Left forelimb (tissue), 1 donor: ENCODE measurements at places on chromosomes 2 and 18.
A peak's percentile ranks its signal among the peaks of the same experiment; 100 is the strongest.

DNA sequence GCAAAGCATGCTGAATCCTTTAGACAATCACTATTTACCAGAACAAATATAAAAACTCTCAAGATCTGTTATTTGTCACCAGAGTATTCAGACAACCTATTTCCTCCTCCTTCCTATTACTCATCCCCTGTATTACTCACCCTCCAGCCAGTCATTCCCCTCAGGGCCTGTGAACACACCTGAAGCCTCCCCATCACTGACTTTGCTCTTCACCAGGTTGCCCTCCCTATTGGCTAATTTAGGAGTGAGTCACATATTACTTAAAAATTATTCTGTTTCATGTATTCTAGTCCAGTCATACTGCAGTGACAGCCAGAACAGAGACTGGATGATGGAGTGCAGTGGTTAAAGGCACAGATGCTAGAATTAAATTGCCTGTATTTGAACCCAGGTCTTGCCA is 3.7 kb upstream of the ATG16L1 start:
- no peak for DNase-seq

GRCh38 chr18:74478316-74478715 is 17.8 kb upstream of the CNDP2 start:
- peak; percentile 11 for DNase-seq

DNA sequence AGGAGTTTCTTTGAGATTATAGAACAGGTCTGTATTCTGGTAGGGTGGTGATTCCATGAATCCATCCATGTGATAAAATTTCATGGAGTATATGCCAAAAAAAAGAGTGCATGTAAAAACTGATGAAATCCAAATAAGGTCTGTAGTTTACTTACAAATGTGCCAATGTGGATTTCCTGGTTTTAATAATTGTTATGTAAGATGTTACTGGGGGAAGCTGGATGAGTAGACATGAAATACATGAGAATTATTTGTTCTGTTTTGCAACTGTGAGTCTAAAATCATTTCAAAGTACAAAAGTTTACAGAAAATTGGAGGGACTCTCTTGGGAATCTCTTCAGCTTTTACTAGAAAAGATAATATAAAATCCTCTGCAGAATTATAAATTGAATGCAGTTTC is 23.7 kb upstream of the TMEM214 start:
- no peak for DNase-seq

DNA sequence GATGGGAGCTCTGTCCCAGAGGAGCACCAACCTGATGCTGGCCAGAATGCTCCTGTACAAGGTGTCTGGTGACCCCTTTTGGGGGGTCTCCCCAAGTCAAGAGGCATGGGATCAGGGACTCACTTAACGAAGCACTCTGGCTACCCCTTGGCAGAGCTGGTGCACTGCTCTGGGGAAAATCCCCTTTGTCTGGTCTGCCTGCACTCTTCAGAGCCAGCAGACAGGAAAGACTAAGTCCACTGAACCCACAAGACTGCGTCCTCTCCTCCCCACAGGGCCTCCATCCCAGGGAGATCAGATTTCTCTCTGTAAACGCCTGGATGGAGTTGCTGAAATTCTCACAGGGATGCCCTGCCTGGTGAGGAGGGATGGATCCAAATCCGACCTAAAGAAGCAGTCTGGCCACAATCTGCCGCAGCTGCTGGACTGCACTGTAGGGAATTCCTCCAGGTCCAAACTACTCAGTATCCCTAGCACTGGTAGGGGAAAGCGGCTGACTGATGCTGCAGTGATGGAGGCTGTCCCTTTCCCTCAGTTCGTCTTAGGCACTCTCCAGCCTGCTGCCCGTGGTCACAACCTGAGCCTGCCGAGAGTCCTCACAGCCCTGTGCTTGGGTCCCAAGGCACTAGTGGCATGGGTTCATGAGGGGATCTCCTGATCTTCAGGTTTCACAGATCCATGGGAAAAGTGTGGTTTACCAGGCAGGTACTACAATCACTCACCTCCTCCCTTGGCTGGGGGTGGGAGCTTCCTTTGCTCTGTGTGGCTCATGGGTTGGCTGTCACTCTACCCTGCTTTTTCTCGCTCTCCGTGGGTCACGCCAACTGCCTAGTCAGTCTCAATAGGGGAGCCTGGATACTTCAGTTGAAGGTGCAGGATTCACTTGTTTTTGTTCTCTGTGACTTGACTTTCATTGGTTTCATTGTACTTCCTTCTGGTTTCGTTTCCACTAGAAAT is 98.6 kb downstream of the SLC4A10 start:
- DNase-seq: no peak

DNA sequence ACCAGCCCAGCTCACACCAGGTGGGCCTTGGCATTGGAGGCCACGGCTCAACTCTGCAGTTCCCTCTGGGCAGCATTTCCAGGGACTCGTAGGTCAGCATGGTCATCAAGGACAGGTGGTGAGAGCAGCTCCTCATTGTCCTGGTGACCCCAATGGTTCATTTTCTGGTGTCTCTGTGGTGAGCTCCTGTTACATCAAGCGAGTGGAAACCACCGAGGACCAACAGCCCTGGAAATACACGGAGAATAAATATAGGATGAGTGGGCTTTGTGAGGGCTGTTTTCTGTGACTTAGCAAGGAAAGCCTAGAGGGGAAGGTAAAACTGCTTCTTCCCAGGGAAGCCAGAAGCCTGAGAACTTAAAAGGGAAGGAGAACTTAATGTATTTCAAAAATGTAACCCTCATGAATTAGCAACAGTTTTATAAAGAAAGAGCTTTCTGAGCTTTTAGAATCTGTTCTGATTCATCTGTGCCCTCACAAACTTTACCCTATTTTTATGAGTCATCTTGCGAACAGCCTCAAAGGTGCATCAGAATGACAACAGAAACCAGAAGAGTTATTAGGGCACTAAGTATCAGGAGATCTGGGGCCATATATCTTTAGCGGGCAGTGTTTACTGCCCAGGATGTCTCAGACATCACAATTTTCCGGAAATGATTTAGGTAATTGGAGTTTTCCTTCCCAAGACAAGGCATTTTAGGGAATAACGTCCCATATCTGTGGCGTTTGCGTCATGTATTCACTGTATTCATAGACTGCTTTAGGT is 18.7 kb downstream of the C2orf92 start:
- no peak for DNase-seq

DNA sequence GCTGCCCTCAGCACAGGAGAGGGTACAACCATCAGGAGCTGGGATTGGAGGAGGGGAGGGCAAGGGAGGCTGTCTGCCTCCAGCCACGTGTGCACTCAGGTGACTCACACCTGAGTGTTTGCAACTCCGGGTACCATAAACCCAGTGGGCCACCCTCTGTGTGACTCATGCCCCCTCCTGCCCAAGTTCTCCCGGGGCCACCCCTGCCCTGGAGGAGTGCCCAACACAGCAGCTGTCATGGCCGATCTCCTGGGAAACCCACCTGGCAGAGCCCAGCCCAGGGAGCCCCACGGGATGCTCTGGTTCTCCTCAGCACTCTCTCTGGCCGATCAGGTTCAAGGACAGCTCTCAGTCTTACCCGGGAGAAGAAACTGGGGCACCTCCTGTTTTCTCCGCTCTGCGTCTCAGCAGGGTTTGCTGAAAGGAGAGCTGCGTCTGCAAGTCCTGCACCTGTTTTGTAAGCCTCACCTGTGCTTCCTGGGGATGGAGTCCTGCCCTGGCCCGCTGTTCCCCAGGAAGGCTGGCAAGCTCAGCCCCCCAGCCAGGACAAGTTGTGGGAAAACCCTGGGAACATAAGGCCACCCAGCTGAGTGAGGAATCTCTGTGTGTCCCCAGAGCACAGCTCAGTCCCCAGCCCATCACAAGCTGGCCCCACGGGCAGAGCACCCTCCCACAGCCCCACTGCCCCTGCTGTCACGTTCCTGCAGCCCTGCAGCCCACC is 44.0 kb upstream of the UBE2F start:
- no peak for DNase-seq

DNA sequence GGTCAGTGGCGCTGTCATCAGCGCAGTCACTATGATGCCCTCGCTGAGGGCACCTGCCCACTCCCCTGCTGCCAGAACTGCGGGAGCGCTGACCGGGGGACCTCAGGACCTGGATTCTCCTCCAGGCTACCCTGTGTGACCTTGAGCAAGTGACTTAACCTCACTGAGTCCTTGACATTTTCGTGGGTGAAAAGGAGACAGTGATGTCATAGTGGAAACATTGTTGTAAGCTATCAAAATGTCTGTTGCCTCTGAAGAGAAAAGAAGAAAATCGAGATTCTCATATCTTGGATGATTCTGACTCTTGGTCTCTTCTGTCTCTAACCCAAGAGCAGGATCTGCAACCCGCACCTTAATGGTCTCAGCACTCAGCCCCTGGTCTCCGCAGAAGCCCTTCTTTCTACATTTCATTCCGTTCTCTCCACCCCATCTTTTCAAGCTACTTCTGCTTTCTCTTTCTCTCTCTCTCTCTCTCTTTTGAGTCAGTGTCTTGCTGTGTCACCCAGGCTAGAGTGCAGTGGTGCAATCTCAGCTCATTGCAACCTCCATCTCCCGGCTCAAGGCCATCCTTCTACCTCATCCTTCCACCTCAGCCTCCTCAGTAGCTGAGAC is 978 bp upstream of the TUBA4A start:
- DNase-seq: no peak

DNA sequence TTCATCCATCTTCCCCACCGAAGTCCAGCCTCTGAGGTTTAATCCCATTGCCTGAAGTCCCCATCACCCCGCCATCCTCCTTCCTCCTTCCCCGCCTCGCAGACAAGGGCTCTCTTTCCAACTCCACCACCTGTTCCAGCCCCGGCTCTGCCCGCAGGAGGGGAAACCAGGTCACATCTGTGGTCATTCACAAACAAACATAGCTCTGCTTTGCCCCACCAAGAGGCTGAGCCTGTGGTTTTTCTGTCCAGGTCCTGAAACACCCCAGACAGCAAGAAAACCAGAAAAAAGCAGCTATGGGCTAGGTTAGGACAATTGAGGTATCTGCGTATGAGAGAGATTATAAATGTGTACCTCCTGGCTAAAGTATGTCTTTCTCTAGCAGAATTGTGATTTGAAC is 144.7 kb downstream of the GLI2 start:
- DNase-seq: no peak

GRCh38 chr18:37668971-37669747 is 103.6 kb upstream of the CELF4 start:
- no peak for DNase-seq

DNA sequence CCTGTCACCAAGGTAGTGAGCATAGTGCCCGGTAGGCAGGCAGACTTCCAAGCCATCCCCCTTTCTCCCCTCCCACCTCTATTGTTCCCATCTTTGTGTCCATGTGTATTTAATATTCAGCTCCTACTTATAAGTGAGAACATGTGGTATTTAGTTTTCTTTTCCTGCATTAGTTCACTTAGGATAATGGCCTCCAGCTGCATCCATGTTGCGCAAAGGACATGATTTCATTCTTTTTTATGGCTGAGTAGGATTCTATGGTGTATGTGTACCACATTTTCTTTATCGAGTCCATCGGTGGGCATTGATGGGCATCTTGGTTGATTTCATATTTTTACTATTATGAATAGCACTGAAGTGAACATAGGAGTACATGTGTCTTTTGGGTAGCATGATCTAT is 35.3 kb downstream of the MMADHC start:
- no peak for DNase-seq

DNA sequence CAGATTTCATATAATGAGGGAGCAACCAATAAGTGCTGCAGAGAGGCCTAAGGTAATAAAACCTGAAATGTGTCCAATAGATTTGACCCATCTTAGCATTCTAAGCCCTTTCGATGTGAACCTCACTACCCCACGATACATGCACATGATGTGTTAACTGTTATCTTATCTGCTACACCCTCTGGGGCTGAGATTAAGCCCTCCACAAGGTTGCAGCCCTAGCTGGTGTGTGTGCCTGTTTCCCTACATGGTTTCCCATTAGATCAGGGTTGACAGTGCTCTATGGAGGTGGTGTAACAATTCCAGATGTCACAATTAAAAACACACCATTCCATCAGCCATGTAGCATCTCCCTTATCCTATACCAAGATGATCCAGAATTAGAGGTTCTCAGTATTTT is 68.9 kb upstream of the THSD7B start:
- no peak for DNase-seq

DNA sequence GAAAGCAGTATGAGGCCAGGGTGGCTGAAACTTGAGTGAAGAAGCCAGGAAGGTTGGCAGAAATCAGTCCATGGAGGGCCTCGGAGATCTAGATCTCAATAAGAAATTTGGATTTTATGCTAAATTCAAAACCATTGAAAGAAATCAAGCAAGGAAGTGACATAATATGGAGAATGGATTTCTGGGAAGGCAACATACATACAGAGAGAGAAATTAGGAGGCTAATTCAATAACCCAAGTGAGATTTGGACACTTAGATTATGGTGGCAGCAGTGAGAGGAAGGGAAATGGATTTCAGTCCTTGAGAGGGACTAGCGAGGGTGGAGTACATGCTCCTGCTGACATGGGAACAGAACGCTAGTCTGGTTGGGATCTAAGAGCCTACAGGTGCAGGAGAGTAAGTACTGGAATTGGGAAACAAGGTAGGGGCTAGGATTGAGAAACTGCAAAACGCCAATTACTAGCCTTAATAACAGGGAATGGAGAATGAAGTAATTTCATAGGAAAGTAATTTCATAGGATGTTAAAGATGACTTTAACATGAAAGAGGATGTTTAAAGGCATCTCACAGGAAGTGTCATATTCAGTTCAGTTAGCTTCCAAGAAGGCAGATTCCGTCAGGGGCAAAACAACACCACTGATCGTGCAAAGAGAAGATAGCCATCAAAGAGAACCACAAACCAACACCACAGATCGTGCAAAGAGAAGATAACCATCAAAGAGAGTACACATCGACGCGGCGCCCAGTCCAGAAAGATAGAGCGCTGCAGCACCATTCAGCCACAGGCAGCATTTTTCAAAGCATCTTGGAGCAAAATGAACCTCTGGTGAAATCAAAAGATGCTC is 27.2 kb downstream of the CDKL4 start:
- no peak for DNase-seq

GRCh38 chr2:151423760-151424159 is 14.1 kb downstream of the RIF1 start:
- DNase-seq: no peak

GRCh38 chr18:53948991-53949390 is 275.5 kb downstream of the MBD2 start:
- DNase-seq: no peak

GRCh38 chr2:19748711-19749506 is 152.9 kb downstream of the TTC32 start:
- no peak for DNase-seq
